ENCODE measurements at places on chromosomes 3 and 15. TPM values are rescaled to one million over a fixed set of nuclear protein-coding genes. Genes with fewer than 3 reads are reported as not detected.

Gene TNFSF10
- 0.39 TPM for total RNA-seq

Gene GPD1L
- 5.8 TPM for total RNA-seq

Gene CAMK2N2
- total RNA-seq, result 13.1 TPM

Gene DUOX1
- 2.1 TPM for total RNA-seq

Gene STARD9
- total RNA-seq, result 5.7 TPM

Gene LRTM1
- total RNA-seq, result not detected

Gene RGMA
- 37.7 TPM for total RNA-seq

Gene ECE2
- total RNA-seq, result 0.46 TPM

Gene GOLGA8K
- 1.2 TPM for total RNA-seq

Gene CACNA2D2
- total RNA-seq, result 22.0 TPM

DNA sequence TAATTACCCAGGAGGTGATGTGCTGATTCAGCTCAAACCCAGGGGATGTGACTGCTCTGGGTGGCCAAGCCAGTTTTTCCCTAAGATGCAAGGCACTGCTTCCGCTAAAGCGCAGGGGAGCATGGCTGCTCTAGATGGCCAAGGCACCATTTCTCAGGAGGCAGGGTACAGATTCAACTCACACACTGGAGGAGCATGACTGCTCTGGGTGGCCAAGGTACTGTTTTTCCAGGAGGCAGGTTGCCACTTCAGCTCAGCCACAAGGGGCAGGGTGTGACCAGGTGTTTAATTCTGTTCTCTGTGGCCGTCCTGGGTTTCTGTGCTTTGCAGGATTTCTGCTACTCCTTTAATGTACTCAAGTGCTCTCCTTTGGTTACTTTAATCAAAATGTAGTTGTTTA lies 659.3 kb upstream of the ARRDC4 start:
- DNase-seq, result peak; percentile 20

DNA sequence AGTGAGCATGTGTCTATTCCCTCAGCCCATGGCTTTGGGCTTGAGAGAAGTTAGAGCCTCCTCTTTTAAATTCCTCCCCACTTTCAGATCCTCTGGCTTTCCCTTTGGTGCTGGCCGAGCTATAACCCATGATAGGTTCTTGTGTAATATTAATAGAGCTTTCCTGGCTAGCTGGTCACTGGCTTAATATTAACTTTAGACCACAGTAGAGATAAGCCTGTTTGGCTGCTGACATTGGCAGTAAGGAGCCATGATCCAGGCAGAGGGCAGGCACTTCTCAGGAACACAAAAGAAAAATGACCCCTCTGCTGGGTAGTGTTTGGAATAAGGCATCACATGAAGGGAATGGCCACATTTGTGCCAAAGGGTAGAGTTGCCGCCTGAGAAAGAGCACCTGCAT lies 65.4 kb upstream of the UMPS start:
- DNase-seq, result no peak

- no peak for DNase-seq
Observed at GRCh38 chr3:38634111-38634510, 15.4 kb downstream of the SCN5A start.

DNA sequence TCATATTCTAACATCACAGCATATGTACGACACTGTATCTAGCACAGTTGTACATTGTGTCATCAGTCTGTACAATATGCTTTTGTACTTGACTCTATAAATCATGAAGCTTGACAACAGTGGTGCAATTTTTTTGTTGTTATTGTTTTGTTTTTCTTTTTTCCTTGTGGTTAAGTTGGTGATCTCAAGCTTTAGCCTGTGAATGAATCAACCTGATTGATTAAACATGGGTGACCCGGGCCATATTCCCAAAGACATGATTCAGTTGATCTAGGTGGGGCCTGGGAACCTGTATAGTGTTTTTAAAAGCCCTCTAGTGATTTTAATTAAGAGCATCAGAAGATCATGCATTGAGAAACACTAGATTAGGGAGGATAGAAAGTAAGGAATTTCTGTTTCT lies 101.8 kb upstream of the AADACL2 start:
- DNase-seq, result no peak

DNA sequence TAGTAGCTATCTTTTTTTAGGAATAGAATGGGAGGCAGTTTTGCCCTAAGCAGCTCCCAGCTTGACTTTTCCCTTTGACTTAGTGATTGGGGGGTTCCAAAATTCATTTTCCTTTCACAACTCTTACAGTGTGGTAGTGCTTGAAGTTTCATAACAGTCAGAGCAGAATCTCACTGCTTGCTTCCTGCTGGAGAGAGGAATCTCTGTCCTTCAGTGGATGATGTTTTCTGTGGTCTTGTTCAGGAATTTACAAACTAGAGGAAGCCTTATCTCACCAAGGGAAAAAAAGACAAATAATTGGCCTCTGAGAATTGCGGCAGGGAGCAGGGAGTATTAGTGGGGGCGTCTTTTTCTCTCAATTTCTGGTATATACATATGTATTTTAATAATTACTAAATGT lies 326.6 kb upstream of the C2CD4B start:
- DNase-seq, result no peak

- DNase-seq, result peak; percentile 39
Observed at GRCh38 chr15:101118615-101119014, 133.2 kb downstream of the CHSY1 start.

GRCh38 chr3:24352893-24353553 lies 141.6 kb downstream of the THRB start:
- DNase-seq, result no peak

GRCh38 chr3:459311-459670 lies 262.7 kb downstream of the CHL1 start:
- no peak for DNase-seq

GRCh38 chr15:26893351-26894065 lies 26.6 kb downstream of the GABRA5 start:
- DNase-seq, result no peak

GRCh38 chr3:111248406-111248805 lies 176.8 kb downstream of the NECTIN3 start:
- DNase-seq, result no peak

GRCh38 chr15:78049691-78050440 lies 27.6 kb downstream of the TBC1D2B start:
- no peak for DNase-seq

- no peak for DNase-seq
Observed at GRCh38 chr3:156688632-156689452, 14.5 kb downstream of the TIPARP start.

- no peak for DNase-seq
Observed at GRCh38 chr15:61037031-61037430, 192.1 kb downstream of the RORA start.

DNA sequence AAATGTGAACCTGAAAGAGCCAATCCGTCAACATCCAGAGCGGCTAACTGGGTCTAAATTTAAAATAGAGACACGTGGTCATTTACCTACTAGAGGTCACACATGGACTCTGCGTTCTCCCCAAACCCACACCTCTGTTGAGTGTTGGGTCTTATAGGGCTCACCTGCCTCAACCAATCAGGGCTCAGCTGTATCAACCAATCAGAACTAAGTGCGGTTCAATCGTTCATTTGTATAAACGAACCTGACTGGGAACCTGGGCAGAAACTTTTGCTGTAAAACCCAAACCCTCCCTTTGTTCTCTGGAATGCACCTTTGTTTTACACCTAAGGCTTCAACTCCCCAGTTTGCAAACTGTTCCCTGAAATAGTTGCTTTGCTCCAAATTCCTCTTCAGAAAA lies 8.9 kb downstream of the DNAAF4 start:
- DNase-seq, result no peak

DNA sequence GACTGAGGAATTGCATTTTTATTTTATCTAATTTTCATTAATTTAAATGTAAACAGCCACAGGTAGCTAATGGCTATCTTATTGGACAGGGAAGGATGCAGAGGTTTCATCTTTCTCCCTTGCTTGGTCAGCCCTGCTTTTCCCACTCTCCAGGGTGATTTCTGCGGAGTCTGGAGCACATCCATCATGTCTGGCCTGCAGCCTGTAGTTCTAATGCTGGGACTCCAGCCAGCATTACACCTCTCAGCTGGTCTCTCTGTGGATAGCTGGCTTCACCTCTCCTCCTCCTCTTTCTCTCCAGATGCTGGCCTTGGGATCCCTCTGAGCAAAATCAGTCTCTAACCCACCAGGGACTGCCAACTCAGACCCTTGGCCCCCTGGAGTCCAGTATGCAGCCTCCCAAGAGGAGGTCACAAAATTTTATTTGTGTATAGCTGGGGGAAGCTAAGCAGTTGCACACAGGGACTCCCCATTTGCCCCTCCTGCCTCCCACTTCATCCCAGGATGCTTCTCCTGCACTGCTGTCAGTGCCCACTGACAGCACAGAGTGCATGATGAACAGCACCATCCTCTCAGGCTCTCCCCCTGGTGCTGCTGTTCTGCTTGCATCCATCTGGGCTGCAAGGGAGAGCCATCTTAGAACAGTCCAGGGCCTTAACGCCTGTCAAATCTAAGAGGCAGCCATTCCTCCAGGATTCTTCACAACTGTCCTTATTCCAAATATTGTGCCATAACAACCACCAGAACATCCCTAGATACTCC lies 1.7 kb downstream of the BFSP2 start:
- no peak for DNase-seq

- no peak for DNase-seq
Observed at GRCh38 chr3:139120086-139121056, 75.7 kb upstream of the PRR23C start.

GRCh38 chr15:40847223-40847961 lies 3.5 kb downstream of the SPINT1 start:
- DNase-seq, result no peak

GRCh38 chr15:34043813-34044212 lies 4.8 kb upstream of the AVEN start:
- DNase-seq, result no peak

DNA sequence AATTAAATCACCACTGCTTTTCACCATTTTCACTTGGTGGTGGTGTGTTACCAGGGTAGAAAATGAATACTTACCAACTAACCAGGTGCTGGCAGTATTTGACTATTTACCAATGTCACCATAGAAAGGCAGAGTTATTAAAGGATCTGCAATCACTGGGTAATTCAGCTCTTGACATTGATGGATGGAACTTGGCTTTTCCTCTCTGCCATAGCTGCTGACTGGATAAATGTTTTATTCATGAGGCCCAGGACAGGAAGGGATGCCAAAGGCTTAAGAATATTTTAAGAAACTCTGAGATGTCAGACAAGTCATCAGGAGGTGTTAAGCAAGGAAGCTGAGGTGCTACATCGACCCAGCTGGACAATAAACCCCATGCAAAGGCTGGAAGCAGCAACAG lies 495.5 kb upstream of the CFAP20DC start:
- DNase-seq, result no peak

DNA sequence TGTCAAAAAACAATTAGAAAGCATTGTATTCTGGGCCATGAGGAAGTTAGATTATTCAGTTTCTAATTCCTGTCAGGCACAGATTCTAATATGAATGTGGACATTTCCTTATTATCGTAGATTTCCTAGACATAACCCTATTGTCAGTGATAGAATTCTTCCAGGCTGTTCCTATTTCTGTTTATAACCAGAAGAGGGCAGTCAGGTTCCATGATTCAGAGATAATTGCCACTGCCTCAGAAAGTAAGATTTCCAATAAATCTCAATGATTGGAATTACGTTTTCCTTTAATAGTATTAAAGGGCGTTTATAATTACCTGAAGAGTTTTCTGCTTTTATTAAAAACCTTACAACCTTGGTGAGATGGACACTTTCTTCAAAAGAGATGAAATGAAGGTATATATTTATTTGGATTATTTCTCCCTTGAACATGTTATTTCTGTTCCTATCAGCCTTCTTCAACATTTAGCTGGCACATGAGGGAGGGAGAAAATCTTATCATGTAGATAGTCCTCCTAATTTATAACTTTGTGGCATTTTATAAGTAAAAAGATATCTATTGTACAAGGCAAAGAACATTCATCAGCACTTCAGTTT lies 439.2 kb downstream of the MCTP2 start:
- DNase-seq, result no peak

DNA sequence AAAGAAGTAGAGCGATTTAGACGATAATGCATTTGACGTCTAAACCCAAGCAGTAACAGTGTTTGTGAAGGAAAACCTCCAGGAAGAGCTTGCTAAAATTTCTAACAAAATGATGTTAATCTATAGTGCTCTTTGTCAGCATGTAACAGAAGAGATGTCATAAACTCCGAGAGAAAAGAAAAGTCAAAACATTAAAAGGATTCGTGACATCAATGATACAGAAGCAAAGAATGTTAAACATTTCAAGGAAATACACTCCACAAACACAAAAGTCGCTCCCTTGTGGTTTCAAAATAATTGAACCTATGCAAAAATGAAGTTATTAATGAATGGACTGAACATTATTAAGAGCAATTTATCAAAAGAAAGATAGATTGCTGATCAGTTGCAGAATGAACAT lies 27.9 kb downstream of the AADAC start:
- no peak for DNase-seq

DNA sequence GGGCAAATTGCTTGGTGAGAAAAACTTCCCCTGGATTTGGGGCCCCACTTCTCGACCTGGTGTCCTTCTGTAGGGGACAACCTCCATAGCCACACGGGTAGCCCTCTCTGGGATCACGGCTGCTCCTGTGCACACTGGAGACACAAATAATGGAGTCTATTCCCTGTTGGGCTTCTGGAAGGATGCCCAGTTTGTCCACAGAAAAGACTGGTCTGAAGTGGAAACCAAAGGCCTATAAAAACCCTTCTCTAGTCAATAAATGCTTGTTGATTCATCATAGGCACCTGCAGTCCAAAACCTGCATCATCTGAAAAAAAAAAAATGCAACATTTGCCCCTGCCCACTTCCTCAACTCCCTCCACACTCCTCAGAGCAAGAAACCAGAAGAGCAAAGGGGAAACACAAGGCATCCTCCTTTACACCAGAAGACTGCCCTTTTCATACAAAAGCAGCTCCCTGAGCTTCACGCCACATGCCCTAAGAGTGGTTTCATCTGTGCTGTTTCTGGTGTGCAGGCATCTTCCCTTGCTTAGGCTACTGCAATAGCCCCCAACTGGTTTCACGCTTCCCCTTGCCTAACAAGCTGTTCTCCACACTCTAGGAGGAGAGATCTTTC lies 36.3 kb downstream of the SRGAP3 start:
- DNase-seq, result no peak

- no peak for DNase-seq
Observed at GRCh38 chr15:39250001-39250400, 330.9 kb upstream of the THBS1 start.

GRCh38 chr15:49827311-49827710 lies 206.5 kb downstream of the DTWD1 start:
- no peak for DNase-seq

DNA sequence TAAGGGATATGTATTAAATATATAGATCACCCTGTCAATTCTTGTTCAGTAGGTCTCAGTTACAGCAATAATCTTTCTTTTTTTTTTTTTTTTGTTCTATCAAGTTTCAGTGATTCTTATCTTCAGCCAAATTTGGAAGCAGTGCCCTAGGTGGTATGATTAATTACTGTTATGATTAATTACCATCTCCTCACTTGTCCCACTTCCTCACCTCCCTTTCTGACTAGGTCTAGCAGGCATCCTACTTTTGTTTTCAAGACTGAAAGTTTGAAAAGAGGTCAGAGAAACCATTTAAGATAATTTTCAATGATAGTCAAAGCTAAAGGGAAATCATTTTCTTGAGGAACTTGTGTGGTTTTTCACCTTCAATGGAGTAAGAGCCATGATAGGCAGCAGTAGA lies 144.0 kb upstream of the CNTN4 start:
- no peak for DNase-seq
